ENCODE measurements at places on chromosomes 6 and 20.

DNA sequence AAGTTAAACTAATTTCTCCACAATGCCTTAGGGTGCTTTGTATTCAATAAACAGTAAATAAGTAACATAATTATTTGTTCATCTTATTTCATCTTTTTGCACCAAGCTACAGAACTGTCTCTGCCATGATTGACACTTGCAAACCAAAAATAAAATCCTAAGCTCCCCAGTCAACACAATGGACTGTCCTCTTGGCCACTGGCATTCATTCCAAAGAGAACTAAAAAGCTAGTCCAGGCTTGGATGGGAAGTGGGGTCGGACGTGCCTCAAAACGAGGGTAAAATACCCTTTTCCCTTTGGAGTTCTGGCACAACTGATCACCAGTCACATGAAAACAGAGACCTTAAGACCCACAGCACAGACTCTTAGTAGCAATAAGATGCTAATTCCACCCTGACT is 66.4 kb upstream of the THBS2 start:
- no peak for DNase-seq

- DNase-seq: peak; percentile 23
Observed at GRCh38 chr6:44869321-44869897, 458.7 kb upstream of the RUNX2 start.

DNA sequence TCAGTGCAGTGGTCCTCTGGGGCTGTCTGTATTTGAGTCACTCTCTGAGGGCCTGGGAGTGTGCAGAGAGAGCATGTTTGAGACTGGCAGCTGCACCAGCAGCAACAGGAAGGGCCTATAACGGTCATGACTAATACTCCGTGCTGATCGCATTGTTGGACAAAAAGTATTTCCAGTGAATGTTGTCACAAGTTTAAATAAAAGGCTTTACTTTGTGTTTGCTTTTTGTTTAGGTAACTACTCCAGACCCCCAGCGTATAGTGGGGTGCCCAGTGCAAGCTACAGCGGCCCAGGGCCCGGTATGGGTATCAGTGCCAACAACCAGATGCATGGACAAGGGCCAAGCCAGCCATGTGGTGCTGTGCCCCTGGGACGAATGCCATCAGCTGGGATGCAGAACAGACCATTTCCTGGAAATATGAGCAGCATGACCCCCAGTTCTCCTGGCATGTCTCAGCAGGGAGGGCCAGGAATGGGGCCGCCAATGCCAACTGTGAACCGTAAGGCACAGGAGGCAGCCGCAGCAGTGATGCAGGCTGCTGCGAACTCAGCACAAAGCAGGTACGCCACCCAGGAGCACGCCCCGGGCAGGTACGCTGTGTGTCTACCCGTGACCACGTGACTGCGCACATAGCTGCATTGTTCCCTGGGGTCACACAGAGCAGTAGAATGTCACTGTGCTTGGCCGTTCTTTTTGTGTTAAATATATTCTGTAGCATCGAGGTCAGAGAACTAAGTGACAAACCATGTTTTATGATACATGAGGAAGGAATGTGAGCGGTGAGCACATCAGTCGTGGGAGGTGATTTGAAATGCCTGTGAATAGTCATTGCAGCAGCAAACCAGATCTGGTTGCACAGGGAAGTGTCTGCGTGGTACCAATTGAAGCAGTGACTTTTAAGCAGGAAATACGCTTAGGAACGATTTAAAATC is 174.7 kb downstream of the TMEM242 start:
- no peak for DNase-seq

GRCh38 chr6:166167258-166167731 is 356 bp downstream of the TBXT start:
- DNase-seq: no peak

GRCh38 chr6:135114355-135115145 is 59.9 kb upstream of the HBS1L start:
- no peak for DNase-seq

DNA sequence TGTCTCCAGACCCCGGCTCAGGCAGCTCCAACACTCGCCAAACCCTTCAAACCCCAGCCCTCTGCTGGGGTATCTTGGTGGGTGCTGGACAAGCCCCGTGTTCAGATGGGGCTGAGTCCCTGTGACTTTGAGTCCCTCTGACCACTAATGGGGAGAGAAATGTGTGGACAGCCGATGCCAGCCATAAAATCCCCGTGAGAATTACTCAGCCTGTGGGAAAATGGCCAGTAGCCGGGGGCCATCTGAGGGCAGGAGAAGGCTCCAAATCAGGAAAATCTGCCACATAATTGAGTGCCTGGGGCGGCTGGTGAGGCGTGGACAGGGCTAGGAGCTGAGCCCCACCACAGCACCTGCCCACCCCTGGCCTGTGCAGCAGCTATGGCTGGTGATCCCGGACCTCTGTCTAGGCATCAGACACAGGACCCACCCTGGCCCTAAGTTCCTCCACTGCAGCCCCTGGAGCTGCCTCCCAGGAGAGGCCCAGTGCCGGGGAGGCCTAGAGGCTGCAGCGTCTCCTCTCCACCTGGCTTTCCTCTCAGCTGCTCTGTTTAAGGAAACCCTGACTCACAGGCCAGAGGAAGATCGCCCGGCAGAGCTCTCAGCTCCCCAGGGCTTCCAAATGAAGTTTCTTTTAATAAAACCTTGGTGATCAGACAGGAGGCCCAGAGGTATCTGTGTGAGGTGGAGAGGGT is 53.7 kb upstream of the SLCO4A1 start:
- DNase-seq: no peak

- DNase-seq: no peak
Observed at GRCh38 chr6:163367497-163368183, 46.9 kb upstream of the QKI start.

- no peak for DNase-seq
Observed at GRCh38 chr6:128063850-128064539, 163.1 kb upstream of the THEMIS start.

GRCh38 chr6:255751-256083 is 36.6 kb upstream of the DUSP22 start:
- DNase-seq: no peak

DNA sequence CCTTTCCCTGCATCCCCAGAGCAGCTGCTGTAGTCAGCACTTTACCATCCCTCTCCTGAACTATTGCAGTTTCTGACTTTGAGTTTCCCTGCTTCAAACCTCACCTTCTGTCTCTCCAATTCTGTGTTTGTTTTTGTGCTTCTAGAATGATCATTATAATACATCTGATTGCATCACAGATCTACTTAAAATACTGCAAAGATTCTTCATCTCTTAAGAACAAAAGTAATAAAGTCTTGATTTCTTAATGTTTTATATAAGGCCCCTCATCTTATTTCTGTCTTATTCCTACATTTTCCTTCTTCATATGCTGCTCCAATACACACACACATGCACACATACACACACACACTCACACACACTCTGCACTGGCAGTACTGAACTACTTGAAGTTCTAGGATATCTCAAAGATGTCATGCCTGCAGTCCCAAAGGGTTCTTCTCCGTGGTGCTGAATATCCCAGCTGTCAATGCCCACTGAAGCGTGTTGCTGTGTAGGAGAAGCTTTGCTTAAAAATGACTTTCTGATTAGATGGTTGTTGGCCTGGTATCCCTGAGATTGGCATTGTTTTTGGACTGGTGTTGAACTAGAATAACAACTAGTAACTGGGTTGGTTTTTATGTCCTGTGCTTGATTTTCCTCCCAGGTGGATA is 97.2 kb downstream of the MAP3K4 start:
- DNase-seq: no peak

GRCh38 chr6:90169374-90169773 is 127.3 kb downstream of the BACH2 start:
- DNase-seq: no peak

GRCh38 chr6:170290296-170291128 is at the start of gene DLL1:
TSS of gene DLL1 (minus strand) at chr6:170291078. CDS start at chr6:170290139, 939 bp downstream.
- DNase-seq: no peak

- DNase-seq: no peak
Observed at GRCh38 chr6:44105993-44106740, 21.1 kb downstream of the MRPL14 start.

DNA sequence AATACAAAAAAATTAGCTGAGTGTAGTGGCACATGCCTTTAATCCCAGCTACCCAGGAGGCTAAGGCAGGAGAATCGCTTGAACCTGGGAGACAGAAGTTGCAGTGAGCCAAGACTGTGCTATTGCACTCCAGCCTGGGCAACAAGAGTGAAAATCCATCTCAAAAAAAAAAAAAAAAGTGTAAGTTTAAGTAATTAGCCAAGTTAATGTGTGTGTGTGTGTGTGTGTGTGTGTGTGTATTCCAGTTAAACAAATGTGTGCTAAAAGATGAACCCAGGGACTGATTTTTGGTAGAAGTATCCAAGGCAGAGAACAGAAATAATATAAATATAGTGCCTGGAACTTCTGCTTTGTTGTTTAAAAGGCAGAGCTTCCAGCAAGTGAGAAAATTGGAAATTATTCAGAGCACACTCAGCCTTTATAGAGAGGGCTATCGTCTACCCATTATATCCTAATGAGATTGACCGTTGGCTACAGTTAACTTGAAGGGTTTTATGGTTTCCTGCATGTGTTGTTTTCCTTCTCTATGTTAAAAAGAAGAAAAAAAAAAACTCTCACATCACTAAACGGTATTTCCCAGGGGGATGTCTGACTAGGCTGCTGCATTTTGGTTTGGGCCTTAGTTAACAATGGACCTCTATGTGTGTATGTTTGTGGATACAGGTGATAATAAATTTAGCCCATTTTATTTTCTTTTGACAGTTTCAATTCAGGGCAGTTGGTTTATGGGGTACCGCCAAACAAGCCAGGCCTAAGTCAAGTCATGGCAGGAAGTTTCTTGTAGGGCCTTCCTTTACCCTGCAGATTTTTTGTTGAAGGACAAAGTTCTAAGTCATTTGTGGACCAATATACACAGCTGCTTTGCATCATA is 9.8 kb downstream of the SOX4 start:
- no peak for DNase-seq

GRCh38 chr20:760751-761417 is 7.4 kb downstream of the SLC52A3 start:
- peak; percentile 60 for DNase-seq

GRCh38 chr6:52086741-52087140 is 672 bp downstream of the PKHD1 start:
- DNase-seq: no peak

GRCh38 chr6:166007349-166008263 is 160.0 kb downstream of the TBXT start:
- no peak for DNase-seq

GRCh38 chr20:53937929-53938367 is 132.4 kb downstream of the BCAS1 start:
- DNase-seq: no peak

GRCh38 chr20:12968472-12968871 is 40.3 kb upstream of the SPTLC3 start:
- DNase-seq: no peak

DNA sequence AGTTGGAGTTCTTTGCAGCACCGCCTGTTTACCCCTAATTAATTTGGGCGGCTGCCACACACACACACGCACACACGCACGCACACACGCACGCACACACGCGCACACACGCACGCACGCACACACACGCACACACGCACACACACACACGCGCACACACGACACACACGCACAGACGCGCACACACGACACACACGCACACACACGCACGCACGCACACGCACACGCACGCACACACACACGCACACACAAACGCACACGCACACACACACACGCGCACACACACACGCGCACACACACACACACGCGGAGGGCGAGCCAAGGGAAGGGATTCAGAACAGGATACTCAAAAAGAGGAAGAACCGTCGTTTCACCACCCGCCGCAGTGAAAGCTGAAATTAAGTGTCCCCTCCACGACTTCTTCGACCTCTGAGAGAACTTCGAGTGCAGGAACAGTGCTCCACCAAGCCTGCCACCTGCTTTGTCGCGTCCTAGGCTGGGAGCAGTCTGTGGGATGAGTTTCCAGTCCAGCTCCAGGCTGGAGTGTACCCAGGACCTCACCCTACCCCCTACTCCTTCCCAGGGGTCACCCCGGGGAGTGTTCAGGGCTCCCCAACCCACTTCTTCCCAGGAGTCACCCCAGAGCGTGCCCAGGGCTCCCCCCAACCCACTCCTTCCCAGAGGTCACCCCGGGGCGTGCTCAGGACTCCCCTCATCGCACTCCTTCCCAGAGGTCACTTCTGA is 1.1 kb downstream of the RNASET2 start:
- no peak for DNase-seq

GRCh38 chr6:159980474-159980873 is 11.6 kb downstream of the IGF2R start:
- DNase-seq: no peak

DNA sequence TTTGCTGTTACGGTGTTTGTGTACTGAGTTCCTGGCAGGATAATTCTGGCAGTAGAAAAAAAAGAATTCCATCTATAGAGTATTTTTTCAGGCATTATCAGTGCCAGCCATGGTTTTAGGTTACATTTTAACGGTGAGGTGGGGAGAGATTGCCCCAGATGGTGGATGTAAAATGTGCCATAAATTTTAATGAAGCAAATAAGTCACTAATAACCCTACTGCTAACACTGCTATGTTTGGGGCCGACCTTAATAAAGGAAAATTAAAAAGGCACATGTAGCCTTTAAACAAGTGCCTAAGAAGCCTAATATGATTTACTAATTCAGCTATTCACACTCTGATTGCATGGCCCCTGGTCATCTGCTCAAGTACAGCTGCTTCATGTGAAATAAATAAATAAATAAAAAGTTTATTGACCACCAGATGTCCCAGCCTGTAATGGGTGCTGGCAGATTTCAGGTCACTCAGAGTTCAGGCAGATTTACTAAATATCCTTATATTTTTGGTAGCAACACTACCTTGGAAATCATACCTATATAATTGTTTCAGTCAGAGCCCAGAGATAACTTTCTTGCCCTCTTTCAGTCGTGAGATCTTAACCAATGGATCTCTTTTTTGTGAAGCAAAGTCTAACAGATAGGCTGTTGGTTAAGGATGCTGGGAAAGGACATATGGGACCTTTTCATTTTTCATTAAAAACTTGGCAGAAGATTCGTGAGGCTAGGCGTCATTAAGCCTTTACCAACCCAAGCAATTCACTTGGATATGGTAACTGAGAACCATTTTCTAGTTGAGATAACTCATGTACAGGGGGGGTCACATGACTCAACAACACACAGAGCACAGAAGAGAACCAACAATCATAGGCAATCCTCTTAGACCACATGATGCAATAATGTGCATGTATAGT is 495.0 kb upstream of the NRSN1 start:
- DNase-seq: no peak

- DNase-seq: peak; percentile 36
Observed at GRCh38 chr6:134436281-134436815, 118.4 kb upstream of the SGK1 start.

- no peak for DNase-seq
Observed at GRCh38 chr6:140486450-140487361, 1112.3 kb upstream of the CITED2 start.

- DNase-seq: no peak
Observed at GRCh38 chr6:115908906-115909559, 151.7 kb downstream of the FRK start.

Data from GM19239 (cell line).